ENCODE measurements at places on chromosomes 7 and 10.

GRCh38 chr10:100158044-100158805 lies 27.6 kb downstream of the ERLIN1 start:
- DNase-seq = no peak

DNA sequence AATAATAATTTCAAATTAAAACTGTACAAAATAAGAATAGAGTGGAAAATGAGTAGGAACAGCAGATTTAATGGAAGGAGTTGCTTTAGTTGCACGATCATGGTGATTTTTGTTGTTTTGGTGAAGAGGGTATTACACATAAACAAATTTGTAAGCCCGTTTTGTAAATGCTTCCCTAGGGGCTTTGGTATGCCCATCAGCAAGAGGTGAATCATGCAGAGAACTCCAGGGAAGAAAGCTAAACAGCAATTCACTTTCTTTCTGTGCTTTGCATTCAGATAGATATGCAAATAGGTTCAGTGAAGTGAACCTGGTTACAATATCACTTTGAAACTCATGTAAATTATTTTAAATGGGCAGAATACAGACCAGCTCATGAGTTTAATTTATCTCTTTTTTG lies 422.2 kb upstream of the MTPN start:
- no peak for DNase-seq

DNA sequence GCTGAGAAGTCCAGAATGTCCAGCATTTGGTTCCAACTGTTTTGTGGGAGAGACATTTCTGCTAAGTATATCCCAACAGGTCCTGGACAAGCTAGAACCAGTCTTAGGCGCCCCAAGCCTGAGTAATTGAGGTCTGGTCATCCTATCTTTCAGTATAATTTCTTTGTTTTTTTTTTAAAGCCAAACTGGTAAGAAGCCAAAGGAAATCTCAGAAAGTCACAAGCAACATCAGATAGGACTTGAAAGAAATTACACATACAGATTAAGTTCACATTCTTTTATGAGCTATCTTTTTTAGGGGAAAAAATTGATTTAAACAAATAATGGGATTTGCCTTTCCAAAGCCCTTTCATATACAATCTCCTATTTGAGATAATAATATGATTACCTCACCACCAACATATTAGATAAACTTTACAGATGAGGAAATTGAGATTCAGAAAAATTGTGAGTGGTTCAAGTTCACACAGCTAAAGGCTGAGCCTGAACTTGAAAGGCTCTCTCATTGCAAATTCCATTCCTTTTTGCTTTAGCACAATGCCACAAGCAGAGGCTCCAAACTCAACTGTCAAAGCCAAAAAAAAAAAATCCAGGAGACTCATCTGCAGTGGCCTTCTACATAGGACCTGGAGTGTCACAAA lies 15.0 kb downstream of the PDLIM1 start:
- DNase-seq = no peak

DNA sequence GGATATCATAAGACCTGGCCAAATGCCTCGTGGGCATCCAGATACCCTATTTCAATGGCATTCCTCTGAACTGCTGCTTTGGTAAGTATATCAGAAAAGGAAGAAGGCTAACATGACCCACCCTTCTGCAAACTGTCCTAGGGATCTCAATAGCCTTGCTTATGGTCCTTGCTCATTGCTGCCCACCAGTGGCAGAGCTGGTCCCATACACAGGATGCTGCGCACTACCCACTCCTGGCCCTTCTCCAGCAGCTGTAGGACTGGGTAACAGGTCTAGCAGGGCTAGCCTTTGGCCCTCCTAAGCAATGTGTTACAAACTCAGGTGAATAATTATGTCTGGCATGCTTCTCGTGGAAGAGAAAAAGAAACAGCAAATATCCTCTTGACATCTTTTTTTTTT lies 72.5 kb downstream of the C10orf90 start:
- DNase-seq = no peak

DNA sequence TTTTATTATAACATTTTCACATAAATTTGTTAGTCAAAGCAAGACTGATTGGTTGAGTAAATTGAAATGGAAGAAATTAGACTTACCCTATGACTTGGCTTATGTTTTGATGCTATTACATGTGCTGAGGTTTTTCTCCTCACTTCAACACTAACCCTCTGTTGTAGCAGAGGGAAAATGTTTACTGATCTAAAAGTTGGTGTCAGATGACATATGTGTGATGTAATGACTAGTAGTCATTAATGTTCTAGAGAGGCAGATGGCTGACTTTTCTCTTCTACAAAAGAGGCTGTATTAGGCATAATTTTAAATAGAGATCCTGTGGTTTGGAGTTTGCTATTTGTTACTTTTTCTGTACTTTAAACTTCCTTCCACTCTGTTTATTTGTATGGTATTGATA lies 266.0 kb downstream of the BBS9 start:
- no peak for DNase-seq

DNA sequence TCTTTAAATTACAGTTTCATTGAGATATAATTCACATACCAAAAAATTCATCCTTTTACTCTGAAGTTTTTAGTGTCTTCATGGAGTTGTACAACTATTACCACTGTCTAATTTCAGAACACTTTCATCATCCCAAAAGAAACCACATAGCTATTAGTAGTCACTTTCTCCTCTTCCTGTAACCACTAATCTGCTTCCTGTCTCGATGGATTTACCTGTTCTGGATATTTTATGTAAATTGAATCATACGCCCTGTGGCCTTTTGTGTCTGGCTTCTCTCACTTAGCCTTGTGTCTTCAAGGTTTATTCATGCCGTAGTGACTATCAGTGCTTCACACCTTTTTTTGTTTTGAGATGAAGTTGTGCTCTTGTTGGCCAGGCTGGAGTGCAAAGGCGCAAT lies 135.5 kb downstream of the DOCK1 start:
- DNase-seq = no peak

DNA sequence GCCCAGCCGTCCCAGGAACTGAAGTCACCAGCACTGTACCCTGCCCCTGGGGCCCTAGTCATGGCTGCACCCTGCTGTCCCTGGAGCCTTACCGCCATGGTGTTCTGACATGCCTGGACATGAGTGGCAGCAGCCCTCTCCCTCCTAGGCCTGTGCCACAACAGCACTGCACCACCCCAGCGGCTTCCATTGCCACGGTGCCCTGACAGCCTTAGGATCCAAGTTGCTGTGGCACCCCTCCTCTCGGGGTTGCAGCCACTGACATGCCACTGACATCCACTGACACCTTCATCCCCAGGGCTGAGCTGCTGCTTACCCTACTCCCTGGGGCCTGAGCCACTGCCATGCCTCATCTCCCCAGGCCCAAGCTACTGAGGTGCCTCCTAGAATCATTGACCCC lies 39.6 kb upstream of the SHH start:
- DNase-seq = no peak

DNA sequence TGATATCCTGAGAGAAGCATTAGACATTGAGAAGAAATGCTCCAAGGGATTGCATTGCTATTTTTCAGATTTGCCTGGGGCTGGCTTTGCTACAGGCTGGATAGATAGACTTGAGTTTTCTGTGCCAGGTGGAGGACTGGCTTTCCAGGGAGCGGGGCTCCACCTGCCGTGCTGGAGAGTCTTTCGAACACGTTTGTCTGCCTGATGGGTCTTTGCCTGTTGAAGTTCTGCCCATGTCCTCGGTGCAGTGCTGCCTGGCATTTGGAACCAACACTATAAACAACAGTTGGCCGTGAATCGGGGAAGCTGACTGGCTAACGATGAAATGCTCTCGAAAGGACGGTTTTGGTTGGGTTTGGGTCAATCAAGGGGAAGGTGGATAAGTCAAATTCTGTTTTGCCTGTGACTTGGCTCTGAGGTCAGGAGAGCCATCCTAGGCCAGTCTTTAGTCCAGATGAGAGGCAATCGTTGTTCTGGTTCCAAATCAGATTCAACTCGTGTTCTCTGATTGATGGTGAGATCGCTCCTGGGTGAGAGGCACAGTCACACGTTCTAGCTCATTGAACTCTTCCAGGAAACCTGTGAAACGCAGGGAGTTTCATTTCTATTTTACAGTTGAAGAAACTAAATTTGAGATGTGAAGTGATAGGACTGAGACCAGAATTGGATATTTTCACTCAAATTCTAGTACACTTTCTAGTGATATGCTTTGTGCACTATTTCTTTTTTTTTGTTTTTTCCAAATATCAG lies 599.0 kb downstream of the TYW1 start:
- DNase-seq = no peak

GRCh38 chr10:103231047-103231551 lies 14.6 kb upstream of the RPEL1 start:
- no peak for DNase-seq
